ENCODE measurements at places on chromosomes 6 and 20.

GRCh38 chr6:14194483-14194882 is 76.9 kb downstream of the CD83 start:
- DNase-seq: no peak

DNA sequence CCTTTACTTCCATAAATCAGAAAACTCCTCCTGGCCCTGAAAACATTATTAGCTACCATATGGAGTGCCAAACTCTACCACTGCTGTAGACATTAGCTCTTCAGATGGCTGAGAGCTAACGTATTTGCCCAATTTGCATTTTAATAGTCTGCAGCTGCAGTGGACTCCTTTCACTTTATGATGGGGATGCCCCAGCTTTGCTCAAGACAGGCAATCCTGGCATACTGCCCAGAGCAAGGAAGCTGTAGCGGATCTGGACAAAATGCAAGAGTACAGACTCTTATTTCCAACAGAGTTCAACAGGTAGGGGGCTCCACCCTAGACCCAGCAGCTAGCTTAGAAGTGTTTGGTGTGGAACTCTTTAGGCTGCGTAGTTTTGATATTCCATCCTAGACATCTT is 246.7 kb downstream of the FOXC1 start:
- no peak for DNase-seq

GRCh38 chr20:4064144-4064909 is 49.0 kb upstream of the RNF24 start:
- DNase-seq: peak; percentile 73

- no peak for DNase-seq
These were observed at the start of gene LY86 for GRCh38 chr6:6588064-6588923. LY86 (plus strand) TSS chr6:6588720; CDS start chr6:6588735, 15 bp downstream.

- DNase-seq: no peak
These were observed 118.8 kb downstream of the PRDM1 start for GRCh38 chr6:106204961-106205360.

GRCh38 chr6:134245041-134245440 is 72.9 kb downstream of the SGK1 start:
- DNase-seq: no peak

DNA sequence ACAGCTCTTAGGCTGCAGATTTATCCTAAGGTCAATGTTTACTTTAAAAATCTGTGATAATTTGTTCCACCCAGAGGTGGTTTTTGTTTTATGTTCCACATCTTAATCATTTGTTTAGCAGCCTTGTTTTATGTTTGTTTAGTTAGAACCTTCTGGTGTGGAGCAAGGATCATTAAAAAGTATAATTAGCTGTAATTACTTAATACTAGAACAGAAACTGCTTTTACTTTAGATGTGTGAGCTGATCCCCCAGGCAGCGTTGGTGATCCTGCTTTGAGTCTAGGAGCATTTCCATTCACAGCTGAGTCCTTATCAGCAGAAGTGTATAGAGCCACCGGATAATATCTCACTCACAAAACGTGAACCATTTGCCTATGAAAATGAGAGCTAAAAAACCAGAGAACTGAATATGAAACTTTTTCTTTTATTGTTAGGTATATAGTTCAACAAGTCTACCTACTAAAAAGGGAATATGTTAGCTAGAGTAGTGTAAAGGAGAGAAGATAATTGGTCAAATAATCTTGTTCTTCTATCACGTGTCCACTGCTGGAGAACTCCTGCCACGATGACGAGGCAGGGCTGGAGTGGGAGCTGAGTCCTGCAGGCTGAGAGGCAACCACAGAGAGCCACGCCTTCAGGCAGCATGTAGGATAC is 78.5 kb downstream of the TRMT11 start:
- DNase-seq: no peak

- no peak for DNase-seq
These were observed 36.9 kb downstream of the CDK19 start for GRCh38 chr6:110778333-110778732.

- no peak for DNase-seq
These were observed 59.8 kb upstream of the HSF2 start for GRCh38 chr6:122339661-122340060.

- DNase-seq: no peak
These were observed 611.0 kb downstream of the DOK5 start for GRCh38 chr20:55086421-55086820.

- no peak for DNase-seq
These were observed 32.4 kb downstream of the ARID1B start for GRCh38 chr6:156809446-156810178.

- no peak for DNase-seq
These were observed 43.3 kb downstream of the SOX4 start for GRCh38 chr6:21636876-21637275.

- peak; percentile 89 for DNase-seq
These were observed 241.7 kb downstream of the ATXN1 start for GRCh38 chr6:16519265-16520242.

DNA sequence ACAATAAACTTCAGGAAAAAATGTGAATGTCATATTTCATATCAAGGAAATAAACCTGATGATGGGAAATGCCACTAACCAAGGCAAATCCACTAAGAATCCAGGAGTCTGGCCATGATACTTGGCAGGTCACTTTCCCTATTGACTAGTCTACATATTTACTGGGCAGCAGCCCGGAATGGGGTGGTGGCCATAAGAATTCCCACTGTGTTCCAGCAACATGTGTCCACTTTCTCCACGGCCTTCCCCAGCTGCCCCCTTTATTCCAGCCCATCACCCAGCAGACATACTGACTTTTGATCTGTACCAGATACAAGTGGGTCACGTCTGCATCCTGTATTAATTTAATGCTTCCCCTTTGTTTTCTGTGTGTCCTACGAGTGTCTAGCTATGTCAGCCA is 234.5 kb upstream of the PRDM1 start:
- no peak for DNase-seq

DNA sequence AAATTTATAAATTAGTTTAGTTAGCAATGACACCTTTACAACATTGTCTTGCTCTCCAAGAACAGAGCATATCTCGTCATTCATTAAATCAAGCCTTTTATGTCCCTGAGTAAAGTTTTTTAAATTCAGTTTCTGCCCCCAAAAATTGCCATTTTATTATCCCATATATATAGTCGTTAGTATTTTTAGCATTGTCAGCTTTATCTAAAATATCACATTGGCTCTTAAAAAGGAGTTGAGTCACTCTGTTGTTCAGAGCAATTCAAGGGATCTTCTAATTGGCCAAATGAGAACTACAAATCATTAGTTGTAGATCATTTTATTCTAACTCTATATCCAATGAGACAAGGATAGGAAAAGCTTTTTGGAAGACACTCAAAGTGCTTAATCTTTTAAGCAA is 127.1 kb downstream of the COL9A1 start:
- DNase-seq: no peak

DNA sequence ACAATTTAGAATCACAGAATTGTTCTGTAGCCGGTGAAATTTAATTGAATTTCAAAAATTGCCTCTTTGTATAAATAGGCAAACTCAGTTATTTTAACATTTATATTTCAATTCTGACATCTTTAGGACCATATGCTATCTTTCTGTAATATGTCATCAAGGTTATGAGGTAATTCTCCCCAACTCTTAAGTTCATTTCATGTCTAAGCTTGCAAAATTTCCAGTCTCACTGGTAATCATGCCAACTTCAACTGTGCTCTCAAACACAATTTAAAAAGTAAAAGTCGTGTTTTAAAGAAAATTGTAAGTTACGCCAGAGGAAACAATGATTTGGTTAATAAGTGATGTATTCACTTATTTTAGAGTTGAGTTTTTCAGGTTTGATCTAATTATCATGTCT is 1.4 kb downstream of the NCOA7 start:
- DNase-seq: no peak

- no peak for DNase-seq
These were observed 10.5 kb upstream of the SRXN1 start for GRCh38 chr20:663315-664090.
